IMR-90 (cell line): ENCODE measurements at places on chromosomes 16 and 17. TPM values are rescaled to one million over a fixed set of nuclear protein-coding genes. Genes with fewer than 3 reads are reported as not detected.
A peak's percentile ranks its signal among the peaks of the same experiment; 100 is the strongest.

GRCh38 chr17:43591779-43592562, 45.8 kb upstream of the ETV4 start:
- DNase-seq = peak; percentile 92

The MMD gene
- polyA plus RNA-seq = 5.7 and 6.3 TPM in 2 replicates

DNA sequence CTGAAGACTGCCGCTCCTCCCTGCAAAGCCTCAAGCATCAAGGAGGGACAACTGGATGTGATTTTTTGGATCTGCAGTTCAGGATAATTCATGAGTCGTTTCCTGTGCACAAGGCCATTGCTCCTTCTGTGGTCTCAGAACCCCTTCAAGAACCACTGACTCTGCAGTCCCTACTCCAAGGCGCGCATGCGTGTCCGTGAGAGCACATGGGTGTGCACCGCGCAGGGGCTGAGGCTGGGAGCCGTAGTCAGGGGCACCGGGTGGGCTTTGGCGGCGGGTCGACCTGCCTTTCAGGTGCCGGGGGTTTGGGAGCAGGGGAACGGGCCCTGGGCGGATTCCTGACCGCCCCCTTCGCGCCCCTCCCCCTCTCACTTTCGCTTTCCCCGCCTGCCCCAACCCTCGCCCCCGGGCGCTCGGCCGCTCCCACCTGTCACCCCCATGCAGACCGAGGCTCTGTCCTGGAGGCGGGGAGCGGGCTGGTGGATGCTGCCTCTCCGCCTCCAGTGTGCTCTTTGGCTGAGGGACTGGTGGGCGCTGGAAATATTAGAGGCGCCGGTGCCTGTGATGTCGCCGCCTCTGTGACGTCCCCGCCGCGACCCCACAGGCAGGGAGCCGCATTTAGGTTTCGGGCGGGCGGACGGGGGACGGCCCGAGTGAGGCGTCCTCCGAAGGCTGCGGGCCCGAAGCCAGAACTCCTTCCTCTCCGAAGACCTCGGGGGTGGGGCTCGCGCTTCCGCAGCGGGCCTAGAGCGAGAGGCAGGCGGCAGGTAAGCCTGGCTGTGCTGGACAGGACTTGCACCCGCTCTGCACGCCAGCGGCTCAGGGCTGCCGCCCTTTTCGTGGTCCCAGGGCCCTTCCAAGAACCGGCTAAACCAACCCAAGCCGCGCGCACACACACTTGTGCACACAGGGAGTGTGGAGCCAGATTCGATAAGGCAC, at the start of gene SPATA32:
Gene SPATA32 (minus strand): TSS at position 518 of the 939 bp plus-strand sequence. CDS start 78 bp downstream, at position 440.
- DNase-seq = peak; percentile 29

DNA sequence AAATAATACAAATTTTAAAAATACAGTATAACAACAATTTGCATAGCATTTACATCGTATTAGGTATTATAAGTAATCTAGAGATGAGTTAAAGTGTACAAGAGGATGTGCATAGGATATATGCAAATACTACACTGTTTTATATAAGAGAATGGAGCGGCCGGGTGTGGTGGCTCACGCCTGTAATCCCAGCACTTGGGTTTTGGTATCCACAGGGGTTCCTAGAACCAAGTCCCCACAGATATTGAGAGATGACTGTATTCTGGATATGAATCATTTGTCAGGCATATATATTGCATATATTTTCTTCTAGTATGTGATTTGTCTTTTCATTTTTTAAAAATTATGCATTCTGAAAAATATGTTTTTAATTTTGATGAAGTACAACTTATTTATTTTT, 77.5 kb upstream of the MSI2 start:
- DNase-seq = no peak

The MT1E gene
- polyA plus RNA-seq = 733 and 821 TPM in 2 replicates

DNA sequence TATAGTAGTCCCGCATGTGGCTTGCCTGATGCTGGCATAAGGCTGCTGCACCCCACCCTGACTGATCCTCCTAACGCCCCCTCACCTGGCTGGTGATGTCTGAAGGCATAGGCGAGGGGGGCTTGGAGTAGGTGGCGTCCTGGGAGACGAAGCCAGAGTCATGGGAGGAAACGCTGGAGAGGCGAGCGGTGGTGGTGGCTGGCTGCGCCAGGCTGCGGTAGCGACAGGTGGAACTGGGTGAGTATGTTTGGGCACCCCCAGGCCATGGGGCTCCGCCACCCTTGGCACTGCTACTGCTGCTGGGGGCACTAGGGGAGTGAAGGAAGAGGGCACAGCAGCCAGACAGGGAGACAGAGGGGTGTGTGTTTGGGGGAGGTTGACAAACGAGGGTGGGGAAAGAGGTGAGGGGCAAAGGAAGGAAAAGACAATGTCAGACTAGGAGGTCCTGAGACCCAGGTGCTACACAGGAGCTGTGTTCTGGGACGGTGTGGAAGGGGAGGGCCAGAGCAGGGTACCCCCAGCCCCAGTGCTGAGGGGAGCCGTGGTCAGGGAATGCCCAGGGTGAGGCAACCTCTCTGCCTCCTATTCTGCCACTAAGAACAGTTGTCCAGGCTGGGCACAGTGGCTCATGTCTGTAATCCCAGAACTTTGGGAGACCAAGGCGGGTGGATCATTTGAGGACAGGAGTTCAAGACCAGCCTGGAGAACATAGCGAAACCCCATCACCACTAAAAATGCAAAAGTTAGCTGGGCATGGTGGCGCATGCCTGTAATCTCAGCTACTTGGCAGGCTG, 11.4 kb downstream of the MTSS2 start:
- DNase-seq = no peak

GRCh38 chr17:40565769-40566409, 617 bp upstream of the CCR7 start:
- no peak for DNase-seq

The BAIAP3 gene
- 0.65 and 0.77 TPM in 2 replicates for polyA plus RNA-seq

DNA sequence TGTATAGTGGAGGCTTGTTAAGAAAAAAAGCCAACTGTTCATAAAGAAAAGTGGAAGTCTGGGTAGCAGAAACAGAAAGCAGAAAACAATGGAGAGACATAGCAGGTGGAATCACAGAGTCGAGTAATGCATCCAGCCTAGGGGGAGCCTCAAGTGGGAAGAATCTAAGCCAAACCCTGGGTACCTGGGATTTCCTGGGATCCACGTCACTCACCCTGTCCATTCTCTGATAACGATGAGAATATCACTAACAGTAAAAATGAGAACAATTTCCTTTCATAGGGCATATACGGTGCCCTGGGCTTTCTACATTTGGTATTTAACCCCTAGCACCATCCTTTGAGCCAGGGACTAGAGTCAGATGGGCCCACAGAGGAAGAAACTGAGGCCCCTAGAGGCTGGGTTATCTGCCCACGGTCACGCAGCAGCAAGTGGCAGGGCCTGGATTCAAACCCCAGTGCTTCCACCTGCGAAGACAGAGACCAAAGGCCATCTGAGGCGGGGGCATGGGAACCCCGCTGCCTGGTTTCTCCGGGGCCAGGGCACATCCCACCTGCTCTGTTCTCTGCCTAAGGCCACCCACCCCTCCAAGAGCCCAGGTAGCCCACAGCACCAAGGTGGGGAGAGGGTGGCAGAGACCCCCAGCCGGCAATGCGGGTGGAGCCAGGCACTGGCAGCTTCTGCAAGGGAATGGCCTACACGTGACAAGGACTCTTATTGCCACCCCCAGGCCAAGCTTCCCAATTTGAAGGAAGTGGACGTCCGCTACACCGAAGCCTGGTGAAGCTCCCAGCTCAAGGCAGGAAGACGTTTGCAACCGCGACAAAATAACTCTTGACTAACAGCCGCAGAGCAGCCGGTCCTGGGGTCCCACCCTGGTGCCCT, 69.8 kb upstream of the PLCG2 start:
- no peak for DNase-seq

DNA sequence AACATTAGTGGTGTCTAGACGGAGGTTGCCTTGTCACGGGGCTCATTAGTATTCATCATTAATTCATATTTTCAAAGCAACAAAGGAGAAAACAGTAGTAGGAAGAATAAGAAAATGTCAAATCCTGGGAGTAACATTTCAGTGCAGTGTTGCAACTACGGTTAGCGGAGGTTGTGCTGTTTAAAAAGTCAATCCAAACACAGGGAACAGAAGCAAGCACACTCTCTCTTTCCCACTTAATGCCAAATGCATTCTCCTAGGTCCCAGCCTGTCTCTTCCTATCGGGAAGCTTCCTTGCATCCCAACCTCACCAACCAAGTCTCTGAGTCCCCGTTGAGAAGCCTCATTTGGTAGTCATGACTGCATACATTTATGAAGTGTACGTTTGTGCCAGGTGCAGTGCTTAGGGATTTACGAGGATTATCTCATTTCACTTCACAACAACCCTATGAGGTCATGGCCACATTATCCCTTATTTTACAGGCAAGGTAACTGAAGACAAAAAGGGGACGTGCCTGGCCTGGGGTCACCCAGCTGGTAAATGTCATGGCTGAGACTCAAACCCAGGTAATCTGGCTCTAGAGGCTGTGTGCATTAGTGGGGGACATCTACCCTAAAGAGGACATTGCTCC, 283.6 kb upstream of the SALL1 start:
- no peak for DNase-seq

The KIF1C gene
- 28.7 and 31.6 TPM in 2 replicates for polyA plus RNA-seq

The RNF222 gene
- not detected in 2 replicates for polyA plus RNA-seq

The WIPF2 gene
- polyA plus RNA-seq = 8.9 and 10.4 TPM in 2 replicates

GRCh38 chr17:81103379-81103778, 61.9 kb upstream of the PVALEF start:
- no peak for DNase-seq

The SDK2 gene
- 0.03 TPM in 2 replicates for polyA plus RNA-seq

DNA sequence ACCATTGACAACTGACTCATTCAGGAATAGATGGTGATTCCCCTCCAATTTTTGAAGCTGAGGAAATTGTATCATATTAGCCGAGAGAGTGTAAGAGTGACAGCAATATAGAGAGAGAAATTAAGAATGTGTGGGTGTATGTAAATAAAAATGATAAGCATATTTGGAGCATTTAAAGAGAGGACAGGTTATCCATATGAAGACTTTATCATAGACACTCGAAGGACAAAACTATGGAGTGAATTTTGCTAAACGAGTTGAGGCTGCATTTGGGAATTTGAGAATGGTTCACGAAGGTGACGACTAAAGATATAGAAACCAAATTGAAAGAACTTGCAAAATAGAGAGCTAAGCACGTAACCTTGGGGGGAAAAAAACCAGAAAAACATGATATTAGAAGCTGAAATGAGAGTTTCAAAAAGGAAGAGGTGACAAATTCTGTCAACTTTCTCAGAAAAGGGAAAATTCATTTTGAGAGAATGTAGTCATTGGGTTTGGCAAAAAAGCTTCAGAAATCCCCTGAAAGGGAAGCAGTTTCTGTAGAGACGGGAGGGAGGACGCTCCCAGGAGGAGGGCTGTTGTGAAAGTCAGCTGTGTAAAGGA, 129.7 kb downstream of the KCNJ2 start:
- DNase-seq = no peak

- peak; percentile 43 for DNase-seq
These were observed 17.3 kb downstream of the COTL1 start for GRCh38 chr16:84600343-84601229.

The CHAD gene
- 0.03 TPM in 1 of 2 replicates, not detected in the other for polyA plus RNA-seq

DNA sequence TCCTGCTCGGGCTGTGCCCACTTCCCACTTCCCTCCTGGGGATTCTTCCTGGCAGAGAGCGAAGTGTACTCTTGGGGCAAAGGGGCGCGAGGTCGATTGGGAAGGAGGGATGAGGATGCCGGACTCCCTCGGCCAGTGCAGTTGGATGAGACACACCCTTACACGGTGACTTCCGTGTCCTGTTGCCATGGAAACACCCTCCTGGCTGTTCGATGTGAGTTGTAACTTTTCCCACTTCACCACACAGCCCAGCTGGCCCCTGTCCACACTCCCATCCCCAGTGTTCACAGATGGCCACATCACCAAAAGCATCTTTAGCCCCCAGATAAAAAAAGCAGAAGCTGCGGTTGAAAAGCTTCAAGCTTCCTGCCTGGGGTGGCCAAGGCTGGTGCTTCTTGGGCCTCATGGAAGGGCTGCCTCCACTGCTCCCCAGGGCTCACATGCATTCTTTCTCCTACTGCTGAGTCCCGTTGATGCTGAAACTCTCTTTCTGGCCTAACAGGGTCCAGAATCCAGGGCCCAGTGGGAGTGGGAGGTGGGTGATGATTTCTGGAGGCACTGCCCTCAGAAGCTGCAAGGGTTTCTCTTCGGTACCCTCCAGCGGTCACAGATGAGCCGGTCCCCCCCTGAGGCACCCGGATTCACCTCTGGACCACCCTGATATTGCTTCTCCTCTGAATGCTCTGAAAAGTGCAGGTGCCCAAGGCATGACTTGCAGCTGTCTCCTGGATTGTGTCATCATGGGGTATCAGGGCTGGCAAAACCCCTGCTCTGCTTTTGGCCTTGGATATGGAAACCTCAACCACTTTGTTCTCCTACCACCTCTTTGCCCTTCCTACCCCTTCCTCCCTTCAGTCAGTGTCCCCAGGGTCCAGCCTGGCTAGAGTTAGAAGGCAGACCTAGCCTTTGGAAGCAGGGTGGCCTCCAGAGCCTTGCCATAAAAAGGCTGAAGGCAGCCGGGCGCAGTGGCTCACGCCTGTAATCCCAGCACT, 2.2 kb upstream of the TRAF4 start:
- DNase-seq = no peak

GRCh38 chr16:87945351-87946042, 5.7 kb upstream of the BANP start:
- peak; percentile 83 for DNase-seq

GRCh38 chr16:50981951-50982350, 169.1 kb downstream of the SALL1 start:
- DNase-seq = no peak

- peak; percentile 94 for DNase-seq
These were observed 4.5 kb upstream of the MNT start for GRCh38 chr17:2405247-2405926.

DNA sequence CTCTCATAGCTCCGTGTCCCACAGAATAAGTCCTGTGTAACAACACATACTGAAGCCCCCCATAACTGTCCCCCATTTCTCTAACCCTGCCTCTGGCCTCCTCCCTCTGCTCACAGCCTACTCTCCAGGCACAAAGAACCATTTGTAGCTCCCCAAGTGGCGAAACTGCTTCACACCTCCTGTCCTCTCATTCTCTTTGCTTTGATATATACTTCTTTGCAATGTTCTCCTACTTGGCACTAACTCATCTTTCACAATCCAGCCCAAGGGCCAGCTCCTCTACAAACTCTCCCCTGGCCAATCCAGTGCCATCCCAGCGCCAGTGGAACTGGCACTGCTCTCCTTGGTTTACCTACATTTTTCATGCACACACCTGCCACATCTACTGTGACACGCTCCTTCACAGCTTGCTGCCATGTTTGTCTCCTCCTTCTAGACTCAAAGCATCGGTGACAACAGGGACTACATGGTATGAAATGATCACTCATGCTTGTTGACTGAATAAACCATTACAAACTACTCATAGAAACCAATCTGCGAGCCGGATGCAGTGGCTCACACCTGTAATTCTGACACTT, 12.8 kb downstream of the CYTH1 start:
- DNase-seq = no peak
